ENCODE measurements at places on chromosomes 6 and 20.

DNA sequence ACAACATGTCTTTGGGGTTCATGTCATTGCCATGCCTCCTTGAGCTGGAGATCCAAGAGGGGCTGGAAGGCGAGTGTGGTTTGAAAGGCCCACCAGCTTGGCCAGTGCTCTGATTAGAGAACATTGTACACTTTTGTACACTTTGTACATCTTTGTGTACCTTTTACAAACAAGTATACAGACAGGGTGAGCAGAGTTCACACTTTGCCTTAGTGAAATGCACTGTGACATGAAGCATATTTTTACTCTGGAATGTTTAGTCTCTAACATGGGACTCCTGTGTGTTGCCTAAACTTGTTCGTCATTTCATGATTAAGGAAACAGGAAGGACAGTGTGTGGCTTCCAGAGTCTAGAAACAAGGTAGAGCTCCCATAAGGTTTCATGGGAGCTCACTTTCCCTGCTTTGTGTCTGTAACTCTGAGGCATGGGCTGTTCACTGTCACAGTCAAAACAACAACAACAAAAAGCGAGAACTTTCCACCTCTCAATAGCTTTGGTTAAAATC lies 225.8 kb upstream of the SOX4 start:
- DNase-seq = no peak

- DNase-seq = no peak
Measured at GRCh38 chr6:31351401-31352309, 5.3 kb downstream of the HLA-B start.

DNA sequence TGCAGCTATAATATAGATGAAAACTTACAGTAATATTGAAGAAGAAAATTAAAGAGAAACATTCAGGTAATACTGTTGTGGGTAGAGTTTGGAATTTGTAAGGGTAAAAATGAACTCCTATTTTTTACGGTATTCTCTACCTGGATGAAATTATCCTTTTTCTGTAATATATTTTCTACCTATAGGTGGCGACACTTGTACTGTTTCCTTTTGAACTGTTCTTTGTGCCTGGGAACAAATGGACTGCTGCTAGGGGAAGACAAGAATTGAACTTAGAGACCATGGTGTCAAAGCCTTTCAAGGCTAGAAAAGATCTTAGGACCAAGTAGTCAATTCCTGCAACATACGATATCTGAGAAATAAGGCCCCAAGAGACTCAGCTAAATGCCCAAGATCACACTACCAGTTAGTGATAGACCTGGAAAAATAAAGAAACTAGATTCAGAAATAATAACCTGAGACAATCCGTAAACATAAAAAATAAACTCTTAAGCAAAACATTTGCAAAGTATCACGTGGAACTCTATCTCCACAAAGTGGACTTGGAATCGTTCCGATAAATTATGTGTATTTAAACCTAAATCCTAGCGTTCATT lies 383.8 kb downstream of the TFAP2A start:
- no peak for DNase-seq

DNA sequence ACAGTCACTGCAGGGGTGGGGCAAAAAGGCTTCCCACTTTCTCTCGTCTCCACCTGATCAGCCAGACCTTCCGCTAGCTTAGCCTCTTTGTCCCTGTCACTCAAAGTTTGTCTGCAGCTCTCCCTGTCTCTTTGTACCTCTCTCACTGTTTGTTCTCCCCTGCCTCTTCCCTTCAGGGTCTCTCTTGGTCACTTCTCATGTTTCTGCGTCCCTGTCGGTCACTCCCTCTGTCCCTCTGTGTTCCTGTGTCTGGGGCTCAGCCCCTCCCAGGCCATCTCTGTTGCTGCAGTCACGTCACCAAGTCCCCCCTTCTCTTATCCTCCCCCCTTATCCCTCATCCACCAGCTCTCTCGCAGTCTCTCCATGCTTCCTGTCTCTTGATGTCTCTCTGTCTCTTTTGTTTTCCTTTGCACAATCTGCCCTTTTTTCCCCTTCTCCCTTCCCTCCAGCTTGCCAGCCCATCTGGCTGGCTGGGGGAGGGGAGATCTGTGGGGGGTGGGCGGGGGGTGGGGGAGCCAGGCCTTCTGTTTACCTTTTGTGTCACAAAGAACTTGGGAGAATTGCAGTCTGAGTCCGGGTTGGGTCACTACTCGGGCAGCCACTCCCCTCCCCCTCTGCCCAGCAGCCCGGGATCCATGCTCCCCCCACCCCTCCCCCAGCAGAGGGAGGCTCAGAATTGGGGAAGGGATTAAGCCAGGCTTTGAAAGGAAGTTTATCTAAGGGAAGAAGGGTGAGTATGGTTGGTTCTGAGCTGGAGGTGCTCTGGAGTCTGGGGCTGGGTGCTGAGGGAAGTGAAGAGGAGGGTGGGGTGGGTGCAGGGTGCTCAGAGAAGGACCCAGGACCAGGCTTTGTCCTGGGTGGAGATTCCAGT lies 32.3 kb downstream of the FOXP4 start:
- DNase-seq = no peak

- no peak for DNase-seq
Measured at GRCh38 chr6:105310371-105310770, 92.5 kb downstream of the PREP start.
